Trophoblast cell (in vitro differentiated cells and primary cell): ENCODE measurements at places on chromosomes 7 and 10.
A peak's percentile ranks its signal among the peaks of the same experiment; 100 is the strongest.

GRCh38 chr7:148884299-148885022, 370 bp upstream of the EZH2 start:
- DNase-seq, result peak; percentile 96

DNA sequence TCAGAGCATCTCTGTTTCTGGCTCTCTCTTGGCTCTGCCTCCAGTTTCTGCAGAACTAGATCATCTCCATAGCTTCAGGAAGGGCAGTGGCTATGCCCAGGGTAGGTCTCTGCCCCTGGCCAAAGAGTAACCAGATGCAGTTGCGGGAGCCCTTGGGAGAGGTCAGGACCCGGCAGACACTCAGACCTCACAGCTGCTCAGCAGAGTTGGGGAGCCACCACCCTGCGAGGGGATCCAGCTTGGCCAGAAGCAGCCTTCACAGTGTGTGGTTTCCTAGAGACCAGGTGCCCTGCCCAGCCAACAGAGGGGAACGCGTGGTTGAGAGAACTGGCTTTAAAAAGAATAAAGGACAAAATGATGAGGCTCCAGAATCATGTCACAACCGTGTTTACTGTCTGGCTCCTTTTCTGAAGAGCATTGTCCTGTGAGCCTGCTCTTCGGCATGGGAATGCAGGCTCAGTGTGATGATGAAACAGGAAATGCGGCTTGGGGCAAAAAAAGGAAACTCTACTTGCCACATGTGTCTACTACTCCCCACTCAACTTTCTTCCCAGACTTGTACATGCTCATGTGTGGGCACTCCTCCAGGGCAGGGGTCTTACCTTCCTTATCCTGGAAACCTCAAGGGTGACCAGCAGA, 243.1 kb downstream of the INHBA start:
- DNase-seq, result no peak

DNA sequence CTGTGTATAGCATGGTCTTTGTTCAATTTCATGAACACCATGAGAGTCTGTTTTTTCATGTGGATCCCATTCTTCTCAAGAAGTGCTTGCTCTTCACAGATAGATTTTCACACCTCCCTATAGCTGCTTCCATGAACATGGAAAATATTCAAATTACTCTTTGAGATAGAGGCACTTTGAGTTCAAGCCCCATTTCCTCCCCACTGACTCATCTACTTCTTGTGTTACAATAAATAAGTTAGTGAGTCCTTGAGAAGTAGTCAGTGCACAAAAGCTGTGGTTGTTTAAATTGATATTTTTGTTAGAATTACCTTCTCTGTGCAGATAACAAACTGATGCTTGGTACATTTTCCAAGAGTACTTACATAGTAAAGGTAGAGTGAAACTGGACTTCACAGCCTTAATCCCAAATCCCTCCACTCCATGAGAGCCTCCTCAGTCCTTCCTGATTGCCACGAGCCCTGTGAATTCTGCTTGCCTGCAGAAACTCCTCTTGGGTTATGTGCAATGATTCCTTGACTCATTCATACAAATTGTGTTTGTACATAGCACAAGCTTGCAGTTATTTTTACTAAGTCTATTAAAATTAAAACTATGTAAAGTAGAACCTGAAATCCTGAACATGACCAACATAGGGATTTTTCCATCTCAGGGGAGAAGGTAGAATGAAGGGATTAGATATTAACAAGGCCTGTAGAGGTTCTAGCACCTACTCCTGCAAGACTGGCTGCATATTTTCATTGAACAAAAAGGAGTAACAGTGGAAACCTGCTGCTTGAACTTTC, 496.2 kb downstream of the TNS3 start:
- DNase-seq, result peak; percentile 30

DNA sequence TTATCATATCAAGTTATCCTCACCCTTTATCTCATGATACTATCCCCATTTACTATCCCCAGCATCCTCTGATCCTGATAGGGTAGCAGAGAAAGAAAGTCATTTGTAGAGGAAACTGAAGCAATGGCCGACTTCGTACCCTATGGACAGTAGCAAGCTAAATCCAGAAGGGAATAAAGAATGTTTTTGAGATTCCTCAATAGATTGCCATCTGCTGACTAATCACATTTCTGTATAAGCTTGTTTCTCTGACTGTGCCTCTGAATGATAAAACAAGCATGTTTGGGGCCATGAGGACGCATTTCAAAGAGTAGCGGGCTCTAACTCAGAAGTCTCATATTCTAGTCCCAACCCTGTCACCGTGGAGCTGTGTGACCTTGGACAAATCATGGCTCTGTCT, 13.2 kb upstream of the FAM107B start:
- DNase-seq, result peak; percentile 6

DNA sequence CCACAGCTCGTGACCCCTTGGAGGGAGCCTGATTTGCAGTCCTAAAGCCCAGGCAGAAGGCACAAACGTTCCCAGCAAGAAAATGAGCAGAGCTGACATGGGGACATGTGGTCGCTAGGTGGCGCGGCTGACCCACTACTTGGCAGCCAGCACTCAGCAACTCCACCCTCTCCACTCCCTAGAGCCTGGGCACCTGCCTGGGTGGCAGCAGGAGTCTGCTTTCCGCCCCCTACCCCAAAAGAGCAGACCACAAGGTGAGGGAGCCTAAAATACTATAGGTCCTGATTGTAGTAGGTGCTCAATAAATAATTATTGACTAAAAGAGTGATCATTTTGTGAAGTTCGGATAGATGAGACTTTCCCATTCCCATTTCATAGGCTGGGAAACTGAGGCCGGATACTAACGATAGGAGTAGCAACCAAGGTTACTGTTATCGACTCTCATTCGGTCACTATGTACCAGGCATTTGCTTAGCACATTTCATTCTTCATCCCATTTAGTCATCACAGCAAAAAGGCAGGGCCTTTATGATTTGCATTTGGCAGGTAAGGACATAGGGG, 57.4 kb downstream of the NEUROG3 start:
- DNase-seq, result peak; percentile 79
